NCI-H1436 treated with DMSO at 0.1 percent for 48 hours (cell line): ENCODE measurements at places on chromosomes 2 and 18.

DNA sequence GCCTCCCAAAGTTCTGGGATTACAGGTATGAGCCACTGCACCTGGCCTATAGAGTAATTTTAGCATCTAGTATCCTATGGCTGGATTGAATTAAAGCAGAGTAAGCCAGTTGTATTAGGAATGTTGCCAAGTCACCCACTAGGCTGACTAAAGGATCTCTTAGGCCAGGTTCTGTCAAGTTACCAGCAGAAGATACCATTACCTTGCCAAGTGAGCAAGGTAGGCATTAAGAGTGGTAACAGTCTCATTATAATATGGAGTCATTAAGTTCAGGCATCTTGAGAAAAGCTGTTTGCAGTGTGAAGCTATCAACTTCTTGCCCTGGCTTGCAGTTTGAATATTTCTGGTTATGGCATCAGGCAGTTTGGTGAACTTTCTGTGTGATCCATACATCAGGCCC is 37.0 kb upstream of the MTCL1 start:
- no peak for DNase-seq

DNA sequence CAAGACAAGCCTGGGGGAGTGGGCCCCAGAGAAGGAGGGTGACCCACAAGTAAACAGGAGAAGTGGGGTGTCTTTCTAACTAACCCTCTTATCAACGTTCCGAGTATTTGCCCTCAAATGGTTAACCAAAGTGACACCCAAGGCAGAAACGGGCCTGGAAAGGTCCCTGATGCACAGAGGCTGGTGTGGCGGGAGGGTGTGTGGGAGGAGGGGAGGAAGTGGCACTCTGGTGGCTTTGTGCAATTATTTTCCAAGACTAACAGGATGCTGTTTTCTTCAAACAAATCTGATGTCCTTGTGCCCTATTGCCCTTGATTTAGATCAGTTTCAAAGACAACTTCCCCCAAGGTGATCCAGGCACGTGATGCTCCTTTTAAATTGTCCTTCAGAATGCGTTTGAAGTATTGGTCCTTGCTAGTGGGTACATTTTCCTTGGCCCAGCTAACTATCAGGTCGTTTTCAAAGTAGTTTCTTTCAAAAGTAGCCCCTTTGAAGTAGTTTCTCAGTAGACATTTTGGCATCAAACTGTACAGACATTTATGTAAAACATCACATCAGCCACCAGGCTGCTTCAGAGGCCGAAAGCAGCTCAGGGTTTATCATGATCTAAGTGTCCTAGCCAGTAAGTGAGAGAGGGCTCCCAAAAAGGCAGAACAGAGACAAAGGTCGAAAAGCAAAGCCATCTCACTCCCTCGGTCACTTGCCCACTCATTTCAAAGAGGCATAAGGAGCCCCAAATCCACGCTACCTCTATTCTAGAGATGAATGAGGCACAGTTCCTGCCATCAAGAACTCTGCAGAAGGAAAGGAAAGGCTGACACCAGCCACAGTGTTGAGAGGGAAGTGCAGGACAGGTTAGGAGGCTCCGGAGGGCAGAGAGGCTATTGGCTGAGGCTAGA is 371.1 kb upstream of the ID2 start:
- DNase-seq: no peak

GRCh38 chr18:23049698-23050373 is 85.4 kb upstream of the CABLES1 start:
- no peak for DNase-seq

- no peak for DNase-seq
Measured at GRCh38 chr2:36609507-36609906, 11.5 kb upstream of the FEZ2 start.

- DNase-seq: no peak
Measured at GRCh38 chr18:30971338-30971956, 71.1 kb downstream of the DSC3 start.

- DNase-seq: no peak
Measured at GRCh38 chr2:166814335-166814734, 73.9 kb upstream of the XIRP2 start.

GRCh38 chr2:179017773-179018357 is 32.1 kb downstream of the CCDC141 start:
- DNase-seq: no peak

- DNase-seq: peak; percentile 79
Measured at GRCh38 chr18:45197526-45197970, 417.7 kb upstream of the SLC14A2 start.

DNA sequence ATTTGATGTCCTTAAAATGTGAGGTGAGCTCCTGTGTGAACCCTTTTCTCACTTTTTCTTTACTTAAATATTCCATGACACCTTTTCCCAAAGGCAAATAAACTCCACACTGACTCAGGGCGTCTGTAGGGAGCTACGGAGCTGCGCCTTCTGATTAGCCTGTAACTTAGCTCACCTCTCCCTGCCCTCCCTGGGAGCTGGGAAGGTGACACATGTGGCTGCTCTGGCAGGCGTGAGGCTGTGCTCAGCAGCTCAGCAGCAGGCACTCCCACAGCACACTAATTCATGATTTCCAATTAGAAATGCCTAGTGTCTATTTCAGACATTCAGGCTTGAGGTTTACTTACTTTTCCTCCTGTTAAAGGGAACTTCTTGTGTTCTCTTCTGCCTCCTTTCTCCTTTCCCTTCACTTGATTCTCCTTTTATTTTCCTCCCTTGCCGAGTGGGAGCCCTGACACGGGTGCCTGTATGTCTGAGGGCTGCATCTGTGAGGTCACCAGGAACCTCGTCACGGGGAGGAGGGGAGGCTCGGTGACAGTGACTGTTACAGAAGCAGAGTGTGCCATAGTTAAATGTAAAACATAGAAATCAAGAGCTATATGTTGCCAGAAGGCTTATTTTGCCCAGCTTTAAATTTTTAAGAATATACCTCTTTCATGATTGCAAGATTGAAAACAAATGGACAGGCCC is 437.1 kb downstream of the DCDC2C start:
- DNase-seq: no peak

DNA sequence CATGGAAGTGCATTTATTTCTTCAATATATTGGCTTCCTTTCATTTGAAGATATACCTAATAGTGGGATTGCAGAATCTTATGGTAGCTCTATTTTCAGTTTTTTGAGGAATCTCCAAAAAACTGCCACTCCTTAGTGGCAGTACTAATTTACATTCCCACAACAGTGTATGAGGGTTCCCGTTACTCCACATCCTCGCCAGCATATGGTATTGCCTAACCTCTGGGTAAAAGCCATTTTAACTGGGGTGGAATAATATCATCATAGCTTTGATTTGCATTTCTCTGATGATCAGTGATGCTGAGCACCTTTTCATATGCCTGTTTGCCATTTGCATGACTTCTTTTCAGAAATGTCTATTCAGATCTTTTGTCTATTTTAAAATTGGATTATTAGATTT is 471.9 kb upstream of the UBE2E3 start:
- no peak for DNase-seq
